ENCODE measurements at places on chromosomes 7 and 10. TPM values are rescaled to one million over a fixed set of nuclear protein-coding genes. Genes with fewer than 3 reads are reported as not detected.

DNA sequence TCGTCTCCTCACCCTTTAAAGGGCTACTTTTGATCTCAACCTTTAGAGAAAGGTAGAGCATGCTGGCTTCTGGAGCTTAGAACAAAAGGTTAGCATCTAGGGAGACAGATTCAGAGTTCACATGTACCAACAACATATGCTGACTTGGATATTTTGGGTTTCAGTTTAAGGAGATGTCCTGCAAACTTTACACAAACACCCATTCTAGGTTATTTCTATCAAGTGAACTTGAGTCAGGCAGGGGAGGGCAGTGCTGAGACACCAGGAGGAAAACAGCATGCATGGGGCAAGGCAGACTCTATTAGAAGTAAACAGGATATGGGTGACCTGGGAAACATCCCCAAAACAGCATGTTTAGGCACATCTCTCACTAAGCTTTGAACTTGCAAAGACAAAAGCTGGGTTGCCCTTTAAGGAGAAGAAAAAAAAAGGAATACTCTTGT, 43.8 kb downstream of the ARL4A start:
- no peak for DNase-seq

GRCh38 chr7:81908220-81908619, 138.4 kb upstream of the HGF start:
- DNase-seq = no peak

GRCh38 chr7:5448378-5449037, 24.9 kb upstream of the TNRC18 start:
- no peak for DNase-seq

DNA sequence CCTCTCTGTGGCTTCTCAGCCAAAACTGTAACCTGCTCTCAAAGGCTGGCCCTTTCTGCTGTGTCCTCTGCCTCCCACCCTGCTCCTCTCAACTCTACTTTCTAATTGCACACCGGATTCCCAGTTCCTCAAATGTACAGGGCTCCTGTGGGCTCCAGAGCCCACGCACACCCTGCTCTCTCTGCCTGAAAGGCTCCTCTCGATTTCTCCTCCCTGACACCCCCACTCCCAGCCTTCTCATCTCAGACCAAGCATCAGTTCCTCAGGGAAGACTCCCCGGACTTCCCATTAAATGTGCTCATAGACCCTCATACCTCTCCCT, 111.7 kb upstream of the STEAP1B start:
- no peak for DNase-seq

- DNase-seq = no peak
These were observed 2.5 kb upstream of the GDF2 start for GRCh38 chr10:47319784-47320183.

DNA sequence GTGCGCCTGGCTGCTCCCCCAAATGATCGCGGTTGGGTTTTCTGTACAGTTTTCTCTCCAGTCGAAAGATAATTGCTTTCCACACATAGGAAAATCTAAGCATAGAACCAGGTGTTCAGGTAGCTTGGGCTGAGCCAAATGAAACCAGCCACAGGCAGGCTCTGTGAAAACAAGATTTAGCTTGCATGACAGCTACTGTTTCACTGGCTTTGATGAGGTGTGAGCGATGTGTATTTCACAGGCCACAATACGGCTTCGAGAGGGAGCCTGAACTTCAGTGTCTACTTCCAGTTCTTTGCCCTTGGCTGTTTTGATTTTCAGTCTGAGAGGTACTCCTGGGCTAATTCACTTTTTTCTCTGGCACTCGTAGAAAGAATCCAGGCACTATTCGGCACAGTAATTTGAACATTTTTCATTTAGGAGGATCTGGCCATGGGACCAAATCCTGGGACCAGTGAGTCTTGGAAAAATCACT, 110.5 kb downstream of the JCAD start:
- DNase-seq = no peak

Gene KCNIP2
- total RNA-seq = 516 TPM

- DNase-seq = no peak
These were observed 9.9 kb downstream of the CRPPA start for GRCh38 chr7:16411391-16411790.

Gene UBE3C
- 48.7 TPM for total RNA-seq

Gene AGBL3
- total RNA-seq = 1.2 TPM

Gene ASB10
- total RNA-seq = 42.6 TPM

Gene CALHM1
- not detected for total RNA-seq

DNA sequence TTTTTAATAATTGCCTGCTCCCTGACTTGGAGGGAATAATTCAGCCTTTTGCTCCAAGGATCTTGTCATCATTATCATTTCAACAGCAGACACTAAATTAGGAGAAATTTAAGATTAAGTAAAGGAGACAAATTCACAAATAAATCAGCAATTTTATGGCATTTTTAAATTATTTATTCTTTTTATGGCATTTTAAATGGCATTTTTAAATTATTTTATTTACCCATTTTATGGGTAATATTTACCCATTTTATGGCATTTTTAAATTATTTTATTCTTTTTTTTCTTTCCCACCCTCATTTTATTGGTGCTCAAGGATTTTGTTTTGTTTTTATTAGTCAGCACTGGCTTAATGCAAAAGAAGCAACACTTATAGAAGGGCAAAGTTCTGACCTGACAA, 1201.0 kb upstream of the SORCS1 start:
- no peak for DNase-seq

DNA sequence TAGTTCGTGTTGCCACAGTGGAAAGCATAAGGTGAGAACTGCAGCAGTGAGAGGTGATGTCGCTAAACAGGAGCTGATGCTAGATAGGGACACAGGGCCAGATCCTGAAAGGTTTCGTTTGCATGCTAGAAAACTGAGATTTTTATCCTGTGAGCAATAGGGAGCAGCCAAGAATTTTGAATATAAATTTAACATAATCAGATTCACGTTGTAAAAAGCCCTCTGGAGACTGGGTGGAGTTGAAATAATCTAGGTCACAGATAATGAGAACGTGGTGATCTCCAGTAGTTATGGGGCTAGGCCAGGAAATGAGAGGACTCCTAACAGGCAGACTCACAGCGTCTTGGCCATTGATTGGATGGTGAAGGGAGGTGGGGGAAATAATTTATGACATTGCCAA, 92.1 kb upstream of the IMMP2L start:
- DNase-seq = no peak

- no peak for DNase-seq
These were observed 40.5 kb downstream of the ERCC6 start for GRCh38 chr10:49498425-49498824.

GRCh38 chr10:98194633-98195032, 60.2 kb downstream of the R3HCC1L start:
- no peak for DNase-seq

DNA sequence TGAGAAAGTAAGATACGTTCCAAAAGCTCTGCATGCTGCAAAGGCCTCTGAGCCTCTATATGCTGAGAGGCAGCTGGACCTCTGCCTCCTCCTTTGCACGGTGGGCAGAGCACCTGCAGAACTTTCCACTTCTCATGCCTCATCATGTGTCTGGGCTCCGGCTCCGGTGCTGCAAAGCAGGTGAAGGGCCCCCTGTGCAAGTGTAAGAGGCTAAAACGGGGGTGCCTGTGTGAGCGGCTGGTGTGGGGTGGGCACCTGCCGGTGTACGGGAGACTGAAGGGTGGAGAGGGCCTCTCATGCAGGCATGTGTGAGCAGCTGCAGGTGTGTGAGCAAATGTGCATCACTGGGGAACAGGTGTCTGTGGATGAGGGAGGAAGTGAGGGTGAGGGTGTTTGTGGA, 121.0 kb downstream of the KCNMA1 start:
- DNase-seq = no peak

Gene MALRD1
- 1.1 TPM for total RNA-seq

Gene GNAT3
- total RNA-seq = not detected

DNA sequence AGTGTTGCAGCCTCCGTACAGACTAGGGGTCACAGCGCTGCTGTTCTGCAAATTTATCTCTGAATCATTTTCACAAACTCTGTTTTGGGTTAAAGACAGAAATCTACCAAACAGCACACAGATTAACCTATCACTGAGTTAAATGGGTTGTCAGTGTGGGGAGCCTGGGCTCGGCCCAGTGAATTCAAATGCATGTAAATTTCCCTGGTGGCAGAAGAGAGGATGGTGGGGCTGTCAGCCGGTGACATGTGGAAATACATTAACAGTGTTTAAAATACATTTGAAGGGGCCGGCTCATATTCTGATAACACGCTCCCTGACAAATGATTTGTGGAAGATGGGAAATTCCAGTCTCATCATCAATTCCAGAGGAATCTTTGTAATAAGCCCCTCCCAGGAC, 309.6 kb upstream of the MKI67 start:
- no peak for DNase-seq

Gene CDK1
- 2.4 TPM for total RNA-seq

Gene HTR5A
- not detected for total RNA-seq
